ENCODE measurements at places on chromosomes 4 and X. TPM values are rescaled to one million over a fixed set of nuclear protein-coding genes. Genes with fewer than 3 reads are reported as not detected.

DNA sequence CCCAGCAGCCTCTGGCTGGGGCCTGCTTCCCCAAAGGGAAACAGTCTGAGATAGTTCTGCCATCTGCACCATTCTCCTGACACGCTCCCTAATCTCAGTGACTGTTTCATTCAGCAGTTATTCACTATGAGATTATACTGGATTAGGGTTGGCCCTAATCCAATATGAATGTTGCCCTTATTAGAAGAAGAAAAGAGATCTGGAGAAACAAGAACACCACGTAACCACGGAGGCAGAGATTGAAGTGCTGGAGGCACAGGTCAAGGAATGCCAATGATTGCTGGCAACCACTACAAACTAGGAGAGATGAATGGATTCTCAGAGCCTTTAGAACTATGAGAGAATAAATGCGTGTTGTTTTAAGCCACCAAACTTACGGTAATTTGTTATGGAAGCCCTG is 7.4 kb downstream of the ACOX3 start:
- DNase-seq, result no peak
- H3K27me3 ChIP-seq, result no peaks in the 10 kb centered on the region

DNA sequence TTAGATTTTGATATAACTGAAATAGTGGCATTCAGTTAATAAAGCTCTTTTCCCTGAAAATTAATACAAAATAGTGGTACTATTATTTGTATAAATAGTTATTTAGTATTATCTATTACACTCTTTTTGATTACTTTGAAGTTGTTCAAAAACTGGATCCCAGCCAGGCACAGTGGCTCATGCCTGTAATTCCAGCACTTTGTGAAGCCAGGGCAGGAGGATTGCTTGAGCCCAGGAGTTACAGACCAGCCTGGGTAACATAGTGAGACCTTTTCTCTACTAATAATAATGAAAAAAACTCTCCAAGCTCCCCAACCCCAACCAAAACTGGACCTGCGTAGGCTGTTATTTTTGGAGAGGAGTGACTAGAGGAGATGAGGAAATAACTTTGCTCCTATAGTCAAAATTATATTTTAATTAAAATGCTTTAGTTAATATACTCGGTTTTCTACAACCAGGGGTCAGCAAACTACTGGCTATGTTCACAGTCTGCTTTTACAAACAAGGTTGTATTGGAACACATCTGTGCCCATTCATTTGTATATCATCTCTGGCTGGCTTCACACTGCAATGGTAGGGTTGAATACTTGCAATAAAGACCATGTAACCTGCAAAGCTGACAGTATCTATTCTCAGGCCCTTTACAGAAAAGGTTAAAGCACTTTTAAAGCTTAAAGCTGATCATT is 27.6 kb downstream of the GUCY1A1 start:
- no peaks in the 10 kb centered on the region for H3K36me3 ChIP-seq
- H3K4me1 ChIP-seq, result no peaks in the 10 kb centered on the region
- no peak for DNase-seq

The SMARCA1 gene
- 92.6 TPM for total RNA-seq

- no peak overlapping the region for H3K4me3 ChIP-seq
- no peaks in the 10 kb centered on the region for H3K27me3 ChIP-seq
- DNase-seq, result no peak
- no peaks in the 10 kb centered on the region for H3K36me3 ChIP-seq
Observed at GRCh38 chrX:39975101-39975925, 122.4 kb downstream of the BCOR start.

DNA sequence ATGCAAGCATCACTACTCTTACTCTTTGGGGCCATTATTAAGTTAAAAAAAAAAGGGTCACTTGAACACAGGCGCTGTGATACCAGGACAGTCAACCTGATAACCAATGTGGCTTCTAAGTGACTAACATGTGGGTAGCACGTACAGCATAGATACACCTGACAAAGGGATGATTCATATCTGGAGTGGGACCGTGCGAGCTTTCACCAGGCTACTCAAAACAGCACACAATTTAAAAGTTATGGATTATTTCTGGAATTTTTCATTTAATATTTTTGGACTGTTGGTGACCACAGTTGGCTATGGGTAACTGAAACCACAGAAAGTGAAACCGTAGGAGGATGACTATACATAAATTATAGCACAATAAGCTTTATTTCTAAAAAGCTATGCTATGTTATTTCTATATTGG is 113.8 kb upstream of the STIM2 start:
- no peaks in the 10 kb centered on the region for H3K4me1 ChIP-seq
- H3K27me3 ChIP-seq, result no peaks in the 10 kb centered on the region
- no peak overlapping the region for H3K27ac ChIP-seq
- no peak for DNase-seq
- no peaks in the 10 kb centered on the region for H3K36me3 ChIP-seq
- no peak overlapping the region for H3K4me3 ChIP-seq

The HPSE gene
- total RNA-seq, result 6.6 TPM

GRCh38 chr4:181194096-181194495 is 1049.1 kb upstream of the TENM3 start:
- no peak overlapping the region for H3K27ac ChIP-seq
- no peak overlapping the region for H3K4me3 ChIP-seq
- H3K36me3 ChIP-seq, result no peaks in the 10 kb centered on the region
- no peaks in the 10 kb centered on the region for H3K4me1 ChIP-seq
- H3K27me3 ChIP-seq, result no peaks in the 10 kb centered on the region

The CTAG1B gene
- not detected for total RNA-seq

DNA sequence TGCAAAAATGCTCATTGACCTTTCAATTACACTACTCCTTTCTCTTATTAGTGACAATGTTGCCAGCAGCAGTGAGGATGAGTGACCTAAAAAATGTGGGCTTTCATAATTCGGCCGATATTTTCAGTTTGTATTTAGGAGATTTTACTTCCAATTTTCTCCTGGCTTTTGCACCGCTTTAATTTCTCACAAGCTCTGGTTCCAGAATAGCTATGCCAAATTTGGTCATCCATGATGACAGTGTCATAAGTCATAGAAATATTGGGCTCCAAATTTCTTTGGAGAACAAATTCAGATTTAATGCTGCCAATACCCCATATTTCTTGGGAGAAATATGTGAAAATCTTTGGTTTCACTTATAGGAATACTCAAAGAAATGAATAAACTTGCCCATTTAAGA is 187.7 kb upstream of the HCCS start:
- H3K4me3 ChIP-seq, result no peak overlapping the region
- H3K27ac ChIP-seq, result no peak overlapping the region
- no peaks in the 10 kb centered on the region for H3K36me3 ChIP-seq
- DNase-seq, result no peak

The PDGFRA gene
- not detected for total RNA-seq

DNA sequence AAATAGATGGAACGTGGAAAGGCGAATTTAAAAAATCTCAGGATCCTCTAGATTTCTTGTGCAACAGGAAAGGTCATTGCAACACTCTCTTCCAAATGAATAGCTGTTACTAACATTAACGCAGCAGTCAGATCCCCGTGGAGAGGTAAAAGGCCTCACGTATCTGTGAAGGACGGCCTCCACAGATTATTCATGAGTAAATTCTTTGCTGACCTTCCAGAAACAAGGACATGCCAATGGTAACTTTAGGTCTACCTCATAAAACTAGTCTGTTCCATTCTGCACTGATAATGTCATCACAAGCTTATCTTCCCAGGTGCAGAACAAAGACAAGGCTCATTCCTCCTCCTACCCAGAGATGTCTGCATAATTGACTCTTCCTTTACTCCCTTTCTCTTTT is 16.1 kb upstream of the REPS2 start:
- H3K4me1 ChIP-seq, result no peaks in the 10 kb centered on the region
- H3K4me3 ChIP-seq, result no peak overlapping the region
- no peak overlapping the region for H3K27ac ChIP-seq
- no peaks in the 10 kb centered on the region for H3K36me3 ChIP-seq
- no peaks in the 10 kb centered on the region for H3K27me3 ChIP-seq

DNA sequence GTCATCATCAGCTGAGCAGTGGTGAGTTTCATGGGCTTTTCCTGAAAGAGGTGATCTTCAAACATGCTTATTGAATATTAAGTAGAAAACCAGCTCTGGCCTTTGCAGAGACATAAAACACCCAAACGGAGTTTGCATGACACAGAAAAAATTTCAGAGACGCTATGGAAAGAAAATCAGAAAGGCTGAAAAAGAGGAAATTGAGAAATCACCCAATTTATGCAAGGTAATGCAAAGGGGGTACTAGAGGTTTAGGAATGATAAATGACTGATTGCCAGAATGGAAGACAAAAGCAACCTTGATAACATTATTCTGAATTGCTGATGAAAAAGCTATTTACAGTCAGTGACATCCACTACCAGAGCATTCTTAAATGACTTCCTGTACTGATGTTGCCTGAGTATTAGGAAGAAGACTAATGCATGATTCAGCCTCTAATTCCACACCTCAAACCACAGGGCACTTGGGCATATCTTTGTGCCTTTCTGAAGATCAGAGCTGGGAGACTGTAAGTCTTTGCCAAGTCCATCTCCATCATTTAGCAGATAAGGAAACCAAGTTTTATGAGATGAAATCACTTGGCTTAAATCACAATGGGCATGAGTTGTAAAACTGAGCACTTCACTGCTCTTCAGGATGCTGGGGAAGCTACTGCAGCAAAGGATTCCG is 565.7 kb downstream of the PPARGC1A start:
- H3K4me3 ChIP-seq, result no peak overlapping the region
- 0 out of 2 replicates have a peak, but pooled peaks cover 4% of the 10 kb centered on the region for H3K4me1 ChIP-seq
- no peaks in the 10 kb centered on the region for H3K27me3 ChIP-seq
- no peaks in the 10 kb centered on the region for H3K36me3 ChIP-seq

GRCh38 chr4:158411269-158411668 is 110.4 kb upstream of the RXFP1 start:
- no peak overlapping the region for H3K4me3 ChIP-seq
- DNase-seq, result no peak
- H3K4me1 ChIP-seq, result no peaks in the 10 kb centered on the region

The CDKL2 gene
- 0.38 TPM for total RNA-seq

DNA sequence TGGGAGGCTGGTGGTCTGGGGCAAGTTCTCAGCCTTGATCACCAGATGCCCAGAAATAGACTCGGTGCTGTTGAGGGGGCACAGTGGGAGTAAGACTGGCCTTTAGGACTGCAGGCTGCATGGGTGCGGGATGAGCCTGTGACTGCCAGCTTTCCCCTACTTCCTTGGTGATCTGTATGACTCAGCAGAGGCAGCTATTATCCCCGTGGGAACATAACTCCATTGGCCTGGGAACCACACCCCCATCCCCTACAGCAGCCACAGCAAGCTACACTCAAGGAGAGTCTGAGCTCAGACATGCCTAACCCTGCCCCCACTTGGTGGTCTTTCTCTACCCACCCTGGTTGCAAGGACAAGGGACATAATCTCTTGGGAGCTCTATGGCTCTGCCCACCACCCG is 20.6 kb downstream of the CLIC2 start:
- no peak overlapping the region for H3K27ac ChIP-seq
- H3K4me3 ChIP-seq, result no peak overlapping the region
- peak; percentile 40 for DNase-seq
- 0 out of 2 replicates have a peak, but pooled peaks cover 6% of the 10 kb centered on the region for H3K4me1 ChIP-seq
- no peaks in the 10 kb centered on the region for H3K36me3 ChIP-seq
- no peaks in the 10 kb centered on the region for H3K27me3 ChIP-seq

The C4orf51 gene
- not detected for total RNA-seq

Measured in PC-9 (cell line).